Panc1 (cell line): ENCODE measurements at places on chromosomes 1 and 21. TPM values are rescaled to one million over a fixed set of nuclear protein-coding genes. Genes with fewer than 3 reads are reported as not detected.

The MXRA8 gene
- total RNA-seq = 96.0 TPM

The SRSF10 gene
- total RNA-seq = 137 TPM

DNA sequence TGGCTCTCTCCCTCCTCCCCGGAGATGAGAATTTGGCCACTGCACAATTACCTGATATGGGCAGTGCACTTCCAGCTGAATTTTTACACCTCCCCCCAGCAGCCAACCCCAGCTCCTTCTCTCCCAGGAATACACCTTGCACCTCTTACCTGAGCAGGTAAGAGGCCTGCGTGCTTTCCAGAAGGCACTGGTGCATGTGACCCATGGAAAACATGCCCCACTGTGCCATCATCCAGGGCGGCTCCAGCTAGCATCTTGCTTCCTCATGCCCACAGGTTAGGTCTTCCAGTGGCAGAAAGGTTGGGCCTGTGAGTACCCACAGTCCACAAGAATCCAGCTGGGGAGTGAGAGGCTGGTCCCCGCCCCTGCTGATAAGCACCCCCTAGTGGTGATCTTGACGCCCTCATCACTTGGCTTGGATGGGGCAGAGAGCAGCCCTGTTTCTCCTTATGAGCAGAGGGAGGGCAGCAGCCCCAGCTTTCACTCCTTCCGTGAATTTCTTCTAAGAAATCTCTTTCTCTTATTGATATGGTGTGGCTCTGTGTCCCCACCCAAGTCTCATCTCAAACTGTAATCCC, 57.8 kb downstream of the EDARADD start:
- DNase-seq = no peak

- DNase-seq = no peak
Observed at GRCh38 chr1:208834381-208835096, 590.4 kb upstream of the PLXNA2 start.

DNA sequence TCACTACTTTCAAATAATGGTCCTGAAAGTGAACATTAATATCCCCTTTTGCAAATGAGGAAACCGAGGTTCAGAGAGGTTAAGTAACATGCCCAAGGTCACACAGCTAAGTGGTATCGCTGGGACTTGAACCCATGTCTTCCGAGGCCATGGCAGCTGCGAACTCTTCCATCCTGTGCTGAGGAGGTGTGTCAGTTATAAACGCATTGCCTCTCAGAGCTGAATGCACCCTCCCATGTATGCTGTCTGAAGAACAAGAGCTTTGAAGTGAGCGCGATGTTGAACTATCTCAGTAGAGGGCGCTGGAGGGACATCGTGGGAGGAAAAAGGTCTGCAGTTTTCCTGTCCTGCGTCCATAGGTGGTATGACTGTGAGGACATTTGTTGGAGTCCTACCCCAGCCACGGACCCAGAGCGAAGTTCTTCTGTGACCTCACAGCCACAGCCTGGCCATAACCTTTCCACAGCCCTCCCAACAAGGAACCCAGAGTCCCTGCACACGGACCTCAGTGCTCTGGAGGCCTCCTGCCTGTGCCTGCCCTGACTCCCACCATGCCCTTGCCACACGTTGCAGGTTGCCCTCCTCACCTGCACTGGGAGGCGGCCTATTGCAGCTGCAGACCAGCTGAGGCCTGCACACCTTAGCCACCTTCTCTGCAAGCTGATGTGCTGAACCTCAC, 7.5 kb downstream of the MYOC start:
- peak; percentile 65 for DNase-seq
